ENCODE measurements at places on chromosomes 5 and 9. TPM values are rescaled to one million over a fixed set of nuclear protein-coding genes. Genes with fewer than 3 reads are reported as not detected.

DNA sequence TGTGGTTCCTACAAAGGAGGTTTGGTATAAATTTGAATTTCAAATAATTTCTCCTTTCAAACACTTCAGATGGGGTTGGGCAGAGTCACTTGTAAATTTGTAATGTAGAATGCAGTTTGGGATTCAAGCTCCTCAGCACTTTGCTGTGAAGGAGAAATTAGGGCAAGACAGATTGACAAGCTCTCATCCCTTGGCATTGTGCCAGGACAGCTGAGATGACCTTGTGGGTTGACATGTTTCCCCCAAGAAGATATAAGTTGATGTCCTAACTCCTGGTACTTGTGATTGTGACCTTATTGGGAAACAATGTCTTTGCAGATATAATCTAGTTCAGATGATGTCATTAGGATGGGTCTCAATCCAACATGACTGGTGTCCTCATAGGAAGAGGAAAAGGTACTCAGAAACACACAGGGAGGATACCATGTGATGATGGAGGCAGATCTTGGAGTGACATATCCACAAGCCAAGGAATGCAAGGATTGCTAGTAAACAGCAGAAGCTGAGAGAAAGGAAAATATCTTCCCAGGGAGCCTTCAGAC lies 408.3 kb downstream of the MED10 start:
- no peaks in the 10 kb centered on the region for H3K27me3 ChIP-seq
- no peaks in the 10 kb centered on the region for H3K4me1 ChIP-seq
- DNase-seq = no peak
- H3K27ac ChIP-seq = no peak overlapping the region
- H3K4me3 ChIP-seq = no peak overlapping the region

DNA sequence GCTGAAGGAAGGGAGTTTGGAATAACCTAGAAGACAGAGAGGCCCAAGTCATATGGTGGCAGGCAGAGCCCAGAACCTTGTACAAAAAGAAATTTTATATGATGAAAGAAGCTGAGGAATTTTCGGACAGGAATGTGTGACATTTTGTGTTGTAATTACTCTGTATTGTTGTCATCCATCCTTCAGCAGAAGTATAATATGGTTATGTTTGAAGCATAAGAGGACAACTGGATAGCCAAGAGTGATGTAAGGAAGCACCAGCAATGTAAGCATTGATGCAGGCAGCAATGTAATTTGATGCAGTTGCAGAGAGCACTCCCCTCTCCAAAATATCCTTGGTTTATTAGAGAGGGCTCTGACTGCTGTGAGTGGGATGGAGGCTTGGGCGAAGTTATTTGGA lies 19.1 kb upstream of the SNX2 start:
- DNase-seq = no peak
- no peaks in the 10 kb centered on the region for H3K36me3 ChIP-seq
- H3K4me3 ChIP-seq = no peak overlapping the region

GRCh38 chr9:130918101-130918825 lies 20.8 kb downstream of the FIBCD1 start:
- no peaks in the 10 kb centered on the region for H3K36me3 ChIP-seq
- H3K27me3 ChIP-seq = no peaks in the 10 kb centered on the region
- DNase-seq = no peak
- H3K27ac ChIP-seq = no peak overlapping the region

- no peaks in the 10 kb centered on the region for H3K36me3 ChIP-seq
- no peak for DNase-seq
- H3K4me1 ChIP-seq = no peaks in the 10 kb centered on the region
- no peak overlapping the region for H3K4me3 ChIP-seq
- no peak overlapping the region for H3K27ac ChIP-seq
Measured at GRCh38 chr5:39337252-39337915, 26.9 kb downstream of the C9 start.

- H3K27ac ChIP-seq = no peak overlapping the region
- no peaks in the 10 kb centered on the region for H3K36me3 ChIP-seq
- H3K4me3 ChIP-seq = no peak overlapping the region
- no peaks in the 10 kb centered on the region for H3K27me3 ChIP-seq
- H3K4me1 ChIP-seq = no peaks in the 10 kb centered on the region
- no peak for DNase-seq
Measured at GRCh38 chr9:25917731-25918362, 239.6 kb upstream of the TUSC1 start.

GRCh38 chr9:136516191-136516654 lies 29.6 kb downstream of the NOTCH1 start:
- H3K4me1 ChIP-seq = peaks cover 9% of the 10 kb centered on the region
- no peaks in the 10 kb centered on the region for H3K27me3 ChIP-seq
- no peak overlapping the region for H3K4me3 ChIP-seq

DNA sequence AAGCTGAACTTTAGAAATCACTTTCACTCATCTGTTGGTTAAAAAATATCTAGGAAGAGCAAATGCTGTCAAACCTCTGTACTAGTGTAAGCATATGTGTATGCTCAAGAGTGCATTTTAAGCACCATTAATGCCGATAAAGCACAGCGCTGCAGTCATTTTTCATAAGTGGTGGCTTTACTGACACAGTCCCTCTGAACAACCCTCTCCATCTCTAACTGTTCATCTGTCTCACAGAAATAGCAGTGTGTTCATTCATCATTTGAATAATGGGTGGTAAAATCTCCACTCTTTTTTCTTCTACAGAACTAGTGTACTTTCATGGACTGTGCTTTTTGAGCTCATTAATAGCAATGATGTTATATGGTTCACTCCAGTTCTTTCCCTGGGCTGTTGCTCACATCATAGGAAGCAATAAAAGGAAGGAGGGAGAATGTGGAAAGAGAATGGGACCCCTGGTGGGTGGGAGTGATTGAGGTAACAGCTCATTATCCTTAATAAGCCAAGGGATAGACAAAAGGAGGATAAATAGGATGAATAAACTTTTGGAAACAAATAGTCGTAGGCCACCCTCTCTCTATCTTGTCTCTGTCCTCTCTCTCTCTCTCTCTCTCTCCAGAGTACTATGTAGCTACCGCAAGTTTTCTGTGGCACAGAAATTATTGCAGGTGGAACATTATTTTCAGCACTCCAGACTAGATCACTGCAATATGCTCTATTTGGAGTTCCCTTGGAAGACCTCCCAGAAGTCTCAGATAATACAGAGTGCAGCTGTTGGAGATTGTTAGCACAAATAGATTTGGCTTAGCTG lies 117.9 kb upstream of the PRDM9 start:
- DNase-seq = no peak
- H3K4me3 ChIP-seq = no peak overlapping the region
- no peaks in the 10 kb centered on the region for H3K27me3 ChIP-seq
- no peak overlapping the region for H3K27ac ChIP-seq
- no peaks in the 10 kb centered on the region for H3K36me3 ChIP-seq
- no peaks in the 10 kb centered on the region for H3K4me1 ChIP-seq

DNA sequence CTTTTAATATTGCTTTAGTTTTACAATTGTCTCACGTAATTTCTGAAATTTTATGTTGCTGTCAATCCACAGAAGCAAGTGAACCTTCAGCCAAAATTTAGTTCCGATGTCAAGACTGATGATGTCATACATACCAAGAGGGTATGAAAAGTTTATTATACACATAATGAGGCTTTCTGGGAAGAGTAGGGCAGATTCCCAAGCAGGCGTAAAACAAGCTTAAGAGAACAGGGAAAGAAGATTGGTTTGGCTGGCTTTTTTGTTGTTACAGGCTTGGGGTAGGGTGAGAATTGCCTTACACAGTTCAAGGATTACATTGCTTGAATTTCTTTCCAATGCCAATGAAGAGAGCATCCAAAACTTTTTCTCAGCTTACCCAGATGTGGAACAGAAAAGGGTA lies 1962.9 kb upstream of the CDH6 start:
- H3K27ac ChIP-seq = no peak overlapping the region
- no peaks in the 10 kb centered on the region for H3K27me3 ChIP-seq
- H3K36me3 ChIP-seq = no peaks in the 10 kb centered on the region

DNA sequence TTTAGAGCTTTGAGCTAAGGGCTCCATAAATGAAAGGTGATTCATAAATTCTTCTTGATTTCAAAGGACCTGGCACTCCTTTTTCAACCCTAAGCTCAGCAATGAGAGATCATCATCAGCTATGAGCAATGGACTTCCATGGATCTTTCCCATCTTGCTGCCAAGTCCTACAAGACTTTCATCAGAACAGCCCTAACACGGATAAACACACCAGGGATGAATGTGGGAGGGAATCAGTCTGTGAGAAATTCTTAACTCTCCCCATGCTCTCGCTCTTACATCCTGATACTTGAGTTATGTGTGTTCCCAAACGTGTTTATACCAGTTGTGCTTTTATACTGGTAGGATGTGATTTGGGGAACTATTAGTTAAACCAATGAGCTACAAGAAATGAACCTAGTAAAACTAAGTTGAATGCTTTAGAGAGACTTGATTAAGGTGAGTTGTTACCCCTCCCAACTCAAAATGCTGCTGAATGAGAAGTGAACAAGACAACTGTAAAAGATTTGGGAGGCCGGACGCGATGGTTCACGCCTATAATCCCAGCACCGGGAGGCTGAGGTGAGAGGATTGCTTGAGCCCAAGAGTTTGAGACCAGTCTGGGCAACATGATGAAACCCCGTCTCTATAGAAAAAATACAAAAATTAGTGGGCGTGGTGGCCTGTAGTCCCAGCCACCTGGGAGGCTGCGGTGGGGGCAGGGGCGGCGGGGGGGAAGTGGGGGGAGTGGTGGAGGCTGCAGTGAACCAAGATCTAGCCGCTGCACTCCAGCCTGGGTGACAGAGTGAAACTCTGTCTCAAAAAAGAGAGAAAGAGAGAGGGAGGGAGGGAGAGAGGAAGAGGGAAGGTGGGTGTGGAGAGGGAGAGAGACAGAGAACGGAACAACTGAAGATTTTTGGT lies 5.2 kb upstream of the RPL26L1 start:
- no peak for DNase-seq
- no peaks in the 10 kb centered on the region for H3K27me3 ChIP-seq
- no peak overlapping the region for H3K4me3 ChIP-seq
- H3K27ac ChIP-seq = no peak overlapping the region

DNA sequence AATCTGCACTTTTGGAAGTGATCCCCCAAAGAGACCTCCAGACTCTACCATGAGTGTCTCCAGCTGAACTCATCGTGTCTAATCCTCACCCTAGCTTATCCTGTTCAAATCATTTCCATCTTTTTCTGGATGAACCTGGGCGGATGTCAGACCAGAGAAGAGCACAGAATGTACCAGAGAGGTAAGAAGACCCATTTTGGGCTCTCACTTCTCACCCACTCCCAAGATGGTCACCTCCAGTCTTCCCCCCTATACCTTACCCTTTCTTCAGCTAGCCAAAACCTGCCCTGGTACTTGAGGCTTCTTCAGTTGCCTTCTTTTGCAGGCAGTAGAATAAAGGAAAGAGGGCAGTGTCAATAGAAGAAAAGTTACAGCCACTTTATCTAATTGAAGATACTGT lies 27.9 kb upstream of the ANXA2R start:
- H3K4me1 ChIP-seq = peaks cover 24% of the 10 kb centered on the region
- no peaks in the 10 kb centered on the region for H3K27me3 ChIP-seq
- peaks cover 10% of the 10 kb centered on the region for H3K36me3 ChIP-seq
- DNase-seq = no peak
- H3K27ac ChIP-seq = peak overlapping the region; percentile 95
- H3K4me3 ChIP-seq = peak overlapping the region; percentile 74

GRCh38 chr5:41935544-41935943 lies 10.5 kb downstream of the FBXO4 start:
- no peaks in the 10 kb centered on the region for H3K4me1 ChIP-seq
- no peaks in the 10 kb centered on the region for H3K27me3 ChIP-seq
- H3K27ac ChIP-seq = no peak overlapping the region
- DNase-seq = no peak

- no peak overlapping the region for H3K4me3 ChIP-seq
- DNase-seq = no peak
- no peak overlapping the region for H3K27ac ChIP-seq
- H3K4me1 ChIP-seq = peaks cover 19% of the 10 kb centered on the region
- H3K27me3 ChIP-seq = no peaks in the 10 kb centered on the region
- no peaks in the 10 kb centered on the region for H3K36me3 ChIP-seq
Measured at GRCh38 chr5:72160959-72161358, 53.7 kb downstream of the MAP1B start.

DNA sequence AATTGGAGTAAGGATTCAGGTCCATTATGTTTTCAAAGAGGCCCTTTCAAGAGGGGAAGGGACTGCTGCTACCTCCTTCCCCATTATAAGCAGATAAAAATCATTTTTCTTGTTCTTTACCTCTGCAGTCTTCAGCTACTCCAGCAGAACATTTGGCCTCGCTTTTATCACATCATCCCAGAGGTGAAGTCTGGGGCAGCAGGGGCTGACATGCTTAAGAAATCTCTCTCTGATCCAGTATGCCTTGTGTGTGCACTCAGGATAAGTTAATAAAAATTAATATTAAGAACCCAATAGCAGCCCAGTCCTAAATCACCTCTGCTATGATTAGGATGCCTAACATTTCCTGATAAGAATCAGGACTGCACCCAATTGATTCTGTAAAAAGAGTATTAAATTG lies 306.9 kb upstream of the NREP start:
- H3K27me3 ChIP-seq = no peaks in the 10 kb centered on the region
- H3K4me3 ChIP-seq = no peak overlapping the region
- H3K36me3 ChIP-seq = no peaks in the 10 kb centered on the region

GRCh38 chr5:112412346-112412745 lies 6.7 kb downstream of the EPB41L4A start:
- H3K27ac ChIP-seq = no peak overlapping the region
- H3K27me3 ChIP-seq = peaks cover 68% of the 10 kb centered on the region
- no peak for DNase-seq
- H3K4me1 ChIP-seq = no peaks in the 10 kb centered on the region

DNA sequence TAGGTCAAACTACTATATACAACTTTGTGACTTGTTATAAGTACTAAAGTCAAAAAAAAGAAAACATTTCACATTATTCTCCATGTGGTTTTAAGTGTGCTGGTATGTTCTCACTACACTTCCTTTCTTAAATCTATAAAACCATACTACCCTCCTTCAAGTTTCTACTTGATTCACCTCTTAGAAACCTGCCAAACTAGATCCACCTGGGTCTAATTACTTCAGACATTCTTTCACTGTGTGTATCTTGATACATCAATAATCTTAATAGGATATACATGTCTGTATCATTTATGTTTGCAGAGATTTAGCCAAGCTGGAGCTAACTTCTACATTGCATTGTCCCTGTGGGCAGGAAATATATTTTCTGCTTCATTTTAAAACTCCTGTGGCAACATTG lies 1012.6 kb downstream of the EFNA5 start:
- H3K36me3 ChIP-seq = no peaks in the 10 kb centered on the region
- no peak overlapping the region for H3K4me3 ChIP-seq
- H3K4me1 ChIP-seq = peaks cover 16% of the 10 kb centered on the region
- no peak overlapping the region for H3K27ac ChIP-seq
- H3K27me3 ChIP-seq = no peaks in the 10 kb centered on the region

DNA sequence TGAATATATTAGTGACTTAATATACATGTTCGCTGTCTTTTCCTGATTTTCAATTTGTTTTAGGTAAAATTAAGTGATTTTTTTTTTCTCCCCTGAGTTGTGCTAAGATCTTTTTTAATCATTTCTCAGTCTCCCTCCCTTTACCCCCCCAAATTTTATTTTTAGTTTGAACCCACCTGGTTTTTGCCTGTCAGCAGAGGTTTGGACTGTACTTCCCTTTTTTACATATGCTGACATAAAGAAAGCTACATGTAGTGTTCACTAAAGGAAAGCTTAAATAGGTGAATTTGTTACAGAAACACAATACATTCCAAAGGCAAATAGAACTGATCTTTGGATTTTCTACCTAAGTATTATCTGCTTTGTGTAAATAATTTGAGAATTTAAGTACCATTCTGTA lies 82.2 kb downstream of the IPO11 start:
- H3K27me3 ChIP-seq = no peaks in the 10 kb centered on the region
- peaks cover 11% of the 10 kb centered on the region for H3K36me3 ChIP-seq
- no peak overlapping the region for H3K27ac ChIP-seq
- no peak for DNase-seq

- H3K27ac ChIP-seq = no peak overlapping the region
- H3K36me3 ChIP-seq = no peaks in the 10 kb centered on the region
- H3K4me1 ChIP-seq = no peaks in the 10 kb centered on the region
- H3K27me3 ChIP-seq = peaks cover 19% of the 10 kb centered on the region
Measured at GRCh38 chr5:1152156-1152555, 40.3 kb upstream of the SLC12A7 start.

SLC6A7 gene
- not detected for total RNA-seq

CDKN2B gene
- not detected for total RNA-seq

BARX1 gene
- 9.8 TPM for total RNA-seq
